ENCODE measurements at places on chromosomes 6 and 20.

GRCh38 chr20:45469336-45470261 is at the start of gene WFDC2:
WFDC2 (plus strand) TSS chr20:45469753; CDS start chr20:45469782, 29 bp downstream.
- DNase-seq = no peak

GRCh38 chr6:16236631-16237199 is 1.7 kb upstream of the GMPR start:
- no peak for DNase-seq

DNA sequence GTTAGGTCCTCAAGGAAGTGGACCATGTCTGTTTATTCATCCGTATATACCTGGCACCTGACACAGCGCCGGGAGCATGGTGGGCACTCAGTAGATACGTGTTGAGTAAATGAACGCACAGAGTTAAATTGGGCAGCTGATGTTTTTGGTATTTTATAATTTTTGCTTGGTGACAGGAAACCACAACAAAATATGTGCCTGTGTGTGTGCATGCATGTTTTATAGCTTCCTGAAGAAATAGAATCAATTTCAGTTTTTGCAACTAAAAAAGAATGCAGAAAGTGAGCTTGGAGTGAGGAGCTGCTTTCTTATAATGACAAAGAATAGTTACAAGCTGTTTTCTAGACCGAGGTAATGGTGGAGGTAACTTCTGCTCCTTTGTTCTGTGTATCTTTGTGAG is 91.4 kb downstream of the PLCB4 start:
- no peak for DNase-seq

GRCh38 chr20:43916881-43917371 is 2.3 kb downstream of the TOX2 start:
- DNase-seq = no peak

GRCh38 chr20:24969186-24970029 is 20.3 kb downstream of the CST7 start:
- DNase-seq = no peak

DNA sequence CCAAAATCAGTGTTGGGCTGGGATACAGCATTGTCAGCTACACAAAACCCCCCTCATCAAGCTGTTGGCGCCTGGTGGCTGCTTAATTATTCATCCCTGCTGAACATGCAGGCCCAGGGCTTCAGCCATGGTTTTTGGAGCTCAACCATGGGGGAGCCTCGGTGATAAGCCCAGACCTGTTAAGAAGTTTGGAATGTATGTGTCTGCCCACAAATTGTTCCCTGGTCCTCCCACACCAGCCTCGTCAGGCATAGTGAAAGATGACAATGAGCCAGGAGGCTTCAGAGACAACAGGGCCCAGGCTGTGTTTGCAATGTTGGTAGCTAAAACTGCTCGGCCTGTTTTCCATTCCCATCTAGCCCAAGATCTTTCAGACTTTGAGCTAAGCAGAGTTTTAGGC is 34.8 kb upstream of the SIRPA start:
- no peak for DNase-seq

DNA sequence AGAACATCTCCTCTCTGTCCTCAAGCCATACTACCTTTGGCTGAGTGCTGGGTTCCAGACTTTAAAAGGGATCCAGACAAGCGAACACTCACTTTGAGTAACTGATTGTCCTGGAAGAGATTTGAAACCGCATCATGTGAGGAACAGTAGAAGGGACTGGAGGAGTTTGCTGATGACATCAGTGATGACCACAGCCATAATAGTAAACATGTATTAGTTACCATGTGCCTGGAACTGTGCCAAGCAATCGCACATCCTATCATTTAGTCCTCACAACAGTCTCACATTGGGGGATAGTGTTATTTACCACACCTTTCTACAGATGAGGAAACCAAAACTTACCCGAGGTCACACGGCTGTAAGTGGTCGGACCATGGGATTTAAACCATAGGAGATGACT is 39.8 kb downstream of the ARMC2 start:
- no peak for DNase-seq

- DNase-seq = no peak
These were observed 155.1 kb downstream of the SLC16A10 start for GRCh38 chr6:111242452-111242851.

DNA sequence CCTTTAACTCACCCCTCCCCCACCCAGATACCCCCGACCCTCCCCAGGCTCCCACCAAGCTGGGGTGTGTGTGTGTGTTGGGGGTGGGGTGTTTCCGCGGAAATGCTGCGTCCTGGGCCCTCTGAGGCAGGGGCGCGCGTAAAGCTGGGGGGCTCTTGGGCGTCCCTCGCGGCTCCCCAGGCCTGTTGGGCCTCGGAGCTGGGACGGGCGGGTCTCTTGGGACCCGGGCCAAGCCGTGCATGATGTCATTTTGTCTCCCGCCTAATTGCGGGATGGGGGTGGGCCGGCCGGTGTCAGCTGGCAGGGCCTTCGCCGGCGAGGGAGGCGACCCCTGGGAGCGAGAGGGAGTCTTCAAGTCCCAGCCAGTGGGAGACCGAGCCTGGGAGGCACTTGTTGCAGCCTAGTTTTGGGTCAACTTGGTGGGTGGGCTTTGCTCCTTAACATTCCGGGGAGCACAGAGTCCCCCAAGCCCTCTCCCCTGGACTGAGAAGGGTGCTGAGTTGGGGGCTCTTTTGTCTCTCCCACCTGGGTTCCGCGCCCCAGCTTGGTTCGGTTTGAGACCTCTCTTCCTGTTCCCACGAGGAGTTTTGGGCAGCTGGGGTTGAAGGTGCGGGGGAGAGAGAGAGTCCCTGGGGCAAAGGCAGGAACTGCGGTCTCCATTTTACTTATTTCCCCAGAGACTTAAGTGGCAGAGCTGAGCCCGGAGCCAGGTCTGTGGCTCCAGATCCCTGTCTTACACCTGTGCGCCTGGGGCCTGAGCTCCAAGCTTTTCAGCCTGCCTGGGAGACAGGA is 623 bp downstream of the MYBL2 start:
- no peak for DNase-seq

GRCh38 chr6:20877008-20877937 is 343.0 kb downstream of the CDKAL1 start:
- no peak for DNase-seq

- no peak for DNase-seq
These were observed 1.2 kb upstream of the ACSS1 start for GRCh38 chr20:25058847-25059810.

GRCh38 chr20:44650771-44651433 is 597 bp downstream of the ADA start:
- DNase-seq = peak; percentile 54

DNA sequence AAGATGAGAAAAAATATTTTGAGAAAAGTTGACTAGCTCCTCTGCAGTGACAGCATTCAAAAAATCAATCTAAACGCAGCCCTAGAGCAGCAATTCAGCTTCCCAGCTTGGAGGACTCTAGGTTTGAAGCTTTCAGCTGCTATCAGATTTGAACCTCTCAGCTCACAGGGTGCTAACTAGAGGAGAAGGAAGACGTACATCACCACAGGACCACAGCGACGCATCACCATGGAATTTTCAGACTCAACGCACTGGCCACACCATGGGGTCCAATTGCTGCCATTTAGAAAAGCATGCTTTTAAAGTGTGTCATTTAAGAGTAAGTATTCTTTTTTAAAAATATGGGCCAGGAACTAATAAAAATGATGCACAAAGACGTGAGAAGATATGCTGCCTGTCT is 45.0 kb upstream of the FUCA2 start:
- no peak for DNase-seq

GRCh38 chr20:48049641-48050040 is 264.4 kb upstream of the SULF2 start:
- no peak for DNase-seq

- DNase-seq = no peak
These were observed 766 bp upstream of the TINAG start for GRCh38 chr6:54307439-54307910.

- DNase-seq = no peak
These were observed 4.7 kb upstream of the LY86 start for GRCh38 chr6:6583836-6584235.

GRCh38 chr6:160259598-160259997 is 977 bp upstream of the SLC22A2 start:
- DNase-seq = no peak

- DNase-seq = no peak
These were observed 96.2 kb downstream of the PSMG4 start for GRCh38 chr6:3355011-3355357.

DNA sequence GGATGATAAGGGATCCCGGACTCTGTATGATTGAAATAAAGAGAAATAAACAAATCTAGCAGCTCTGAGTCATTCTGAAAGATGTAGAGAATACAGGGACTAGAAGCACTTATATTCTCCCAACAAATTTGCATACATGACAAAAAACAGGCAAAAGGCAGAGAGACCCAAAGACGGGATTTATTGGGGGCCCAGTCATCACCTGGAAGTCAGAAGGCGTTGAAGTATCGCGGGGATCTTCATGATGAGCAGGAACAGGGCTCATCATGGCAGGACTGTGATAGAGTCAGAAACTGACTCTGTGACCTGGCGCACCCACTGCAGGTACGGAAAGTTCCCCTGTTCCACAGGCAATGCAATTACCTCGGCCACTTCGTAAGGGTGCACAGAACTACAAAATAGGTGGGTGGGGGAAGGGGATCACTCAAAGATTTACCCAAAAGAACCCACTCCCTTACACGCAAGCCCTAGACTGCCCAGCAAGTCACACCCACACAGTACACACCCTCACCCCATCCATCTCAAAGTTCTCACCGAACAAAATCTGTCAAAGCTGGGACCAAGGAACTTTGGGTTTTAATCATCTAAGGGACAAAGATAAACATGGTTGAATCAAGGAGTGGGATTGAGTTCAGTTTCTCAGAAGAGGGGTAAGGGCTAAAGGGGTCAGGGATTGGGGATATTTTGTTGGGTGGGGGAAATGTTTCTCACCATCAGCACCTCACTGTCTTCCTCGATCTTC is 1.4 kb downstream of the CUTA start:
- no peak for DNase-seq

GRCh38 chr6:28742668-28743270 is 181.0 kb downstream of the TRIM27 start:
- DNase-seq = no peak

GRCh38 chr20:45861221-45862075 is 4.0 kb downstream of the ZSWIM3 start:
- no peak for DNase-seq

- DNase-seq = no peak
These were observed 397.1 kb downstream of the ARHGAP18 start for GRCh38 chr6:129312880-129313279.

- DNase-seq = no peak
These were observed 41.7 kb downstream of the TMEM242 start for GRCh38 chr6:157281570-157281969.

GRCh38 chr20:11852189-11852588 is 65.5 kb upstream of the BTBD3 start:
- DNase-seq = no peak

GRCh38 chr6:33599413-33599938 is 19.4 kb upstream of the BAK1 start:
- DNase-seq = no peak

- peak; percentile 76 for DNase-seq
These were observed 604 bp upstream of the RAB5IF start for GRCh38 chr20:36604952-36605398.

DNA sequence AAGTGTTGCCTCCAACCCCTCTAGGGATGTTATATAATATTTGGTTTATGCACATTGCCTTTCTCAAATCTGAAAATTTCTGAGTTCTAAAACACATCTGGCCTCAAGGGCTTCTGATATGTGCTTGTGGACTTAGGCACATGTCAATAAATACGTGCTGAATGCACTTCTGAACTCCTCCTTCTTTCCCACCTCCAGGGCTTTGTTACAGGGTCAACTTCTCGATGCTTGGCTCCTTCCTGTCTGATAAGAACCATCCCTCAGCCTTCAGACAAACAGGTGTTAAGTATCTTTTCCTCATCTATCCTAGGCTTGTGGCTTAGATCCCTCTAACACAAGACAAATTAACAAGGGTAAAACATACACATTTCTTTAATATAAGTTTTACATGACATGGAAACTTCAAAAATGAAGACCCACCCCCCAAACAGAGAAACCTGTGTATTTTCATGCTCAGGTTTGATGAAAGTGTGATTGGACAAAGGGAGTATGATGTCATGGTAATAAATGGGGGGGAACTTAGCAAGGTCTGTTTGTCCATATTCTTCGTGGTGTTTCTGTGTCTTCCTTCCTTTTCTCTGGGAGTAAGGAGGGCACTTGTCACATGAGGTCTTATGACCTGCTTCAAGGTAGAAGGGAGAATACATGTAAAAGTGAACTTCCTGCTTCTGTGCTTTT is 326.9 kb downstream of the CD83 start:
- DNase-seq = no peak

DNA sequence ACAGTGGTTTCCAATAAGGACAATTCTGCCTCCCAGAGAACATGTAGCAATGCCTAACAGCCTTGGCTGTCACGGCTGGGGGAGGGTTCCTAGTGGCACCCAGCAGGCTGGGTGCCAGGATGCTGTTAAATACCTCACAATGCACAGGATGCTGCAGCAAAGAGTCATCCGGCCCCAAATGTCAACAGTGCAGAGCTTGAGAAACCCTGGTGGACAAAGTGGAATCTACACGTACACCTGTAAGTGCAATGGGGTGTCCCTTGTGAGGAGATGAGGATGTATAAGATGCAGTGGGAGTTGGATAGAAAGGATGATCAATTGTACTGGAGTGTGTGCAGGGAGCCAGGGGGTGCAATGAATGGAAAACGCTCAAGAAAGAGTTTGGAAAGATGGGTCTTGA is 142.4 kb downstream of the FNDC1 start:
- DNase-seq = no peak

- DNase-seq = no peak
These were observed 5.8 kb downstream of the TUBB start for GRCh38 chr6:30725713-30726505.

DNA sequence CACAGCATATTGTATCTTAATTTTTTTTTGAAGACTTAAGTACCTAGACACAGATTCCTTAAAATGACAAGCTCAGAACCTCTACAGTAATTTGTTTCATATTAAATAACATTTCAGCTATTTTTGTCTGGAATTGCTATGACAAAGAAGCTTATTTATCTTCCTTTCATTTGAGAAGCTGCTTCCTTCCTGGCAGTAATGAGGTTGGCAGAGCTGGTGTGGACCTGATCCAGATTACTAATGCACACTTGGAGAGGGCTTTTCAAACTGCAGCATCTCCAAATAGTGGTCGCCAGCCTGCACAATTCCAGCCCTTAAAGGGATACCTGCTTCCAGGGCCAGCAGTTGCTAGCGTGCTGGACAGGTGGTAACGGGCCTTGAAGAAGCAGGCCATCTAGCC is 12.1 kb downstream of the PTCHD4 start:
- no peak for DNase-seq

- DNase-seq = no peak
These were observed 53.7 kb upstream of the STX16 start for GRCh38 chr20:58597249-58597891.

DNA sequence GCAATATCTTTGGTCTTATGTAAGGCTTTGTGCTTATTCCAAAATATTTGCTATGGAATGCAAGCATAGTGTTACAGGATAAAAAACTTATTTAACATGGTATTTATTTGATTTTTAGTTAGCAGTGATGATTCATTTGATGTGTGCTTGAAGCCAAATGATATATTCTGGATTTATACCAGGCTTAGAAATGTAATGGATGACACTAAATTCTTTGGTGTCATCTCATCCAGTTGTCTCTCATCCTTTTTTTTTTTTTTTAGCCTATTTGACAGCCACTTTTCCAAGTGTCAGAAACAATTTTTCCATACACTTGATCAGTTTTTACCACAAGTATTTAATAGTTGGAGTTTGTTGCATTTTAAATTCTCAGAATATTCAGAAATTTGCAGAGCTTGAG is 515.3 kb downstream of the CDKAL1 start:
- DNase-seq = no peak

- no peak for DNase-seq
These were observed 263.4 kb downstream of the BMP7 start for GRCh38 chr20:57003012-57003411.

GRCh38 chr6:97947841-97948240 is 664.8 kb upstream of the MMS22L start:
- no peak for DNase-seq

Measured in CD4-positive, alpha-beta memory T cell (primary cell).